ENCODE measurements at places on chromosomes 11 and 22. TPM values are rescaled to one million over a fixed set of nuclear protein-coding genes. Genes with fewer than 3 reads are reported as not detected.

Gene ZBTB16
- total RNA-seq, result 10.1 TPM

Gene BLID
- total RNA-seq, result not detected

Gene PGR
- not detected for total RNA-seq

Gene HTR3A
- not detected for total RNA-seq

Gene SERPING1
- total RNA-seq, result not detected

Gene MCHR1
- total RNA-seq, result not detected

GRCh38 chr11:117511931-117512539 lies 184.4 kb downstream of the CEP164 start:
- no peak overlapping the region for H3K27ac ChIP-seq
- no peaks in the 10 kb centered on the region for H3K27me3 ChIP-seq
- no peaks in the 10 kb centered on the region for H3K36me3 ChIP-seq
- H3K4me3 ChIP-seq, result no peak overlapping the region

- H3K27ac ChIP-seq, result no peak overlapping the region
- H3K4me3 ChIP-seq, result no peak overlapping the region
Measured at GRCh38 chr11:97019754-97020153, 629.9 kb downstream of the JRKL start.

DNA sequence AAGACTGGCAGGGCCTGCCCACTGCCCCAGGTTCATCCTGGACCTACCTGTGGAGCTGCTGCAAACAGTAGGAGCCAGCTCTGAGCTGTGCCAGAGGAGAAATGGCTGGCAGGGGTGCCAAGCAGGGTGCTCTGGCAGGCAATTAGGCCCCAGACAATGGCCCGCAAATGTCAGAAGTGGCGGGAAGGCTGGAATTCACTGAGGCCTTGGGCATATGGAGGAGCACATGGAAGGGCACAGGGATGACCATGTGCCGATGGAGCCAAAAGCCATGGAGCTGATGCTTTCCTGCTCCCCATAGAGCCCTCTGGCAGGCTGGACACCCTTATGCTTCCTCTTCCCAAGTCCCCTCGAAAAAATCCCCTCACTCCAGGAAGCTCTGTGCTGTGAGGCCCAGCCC lies 62.0 kb downstream of the BUD13 start:
- no peak overlapping the region for H3K27ac ChIP-seq
- H3K27me3 ChIP-seq, result peaks cover 17% of the 10 kb centered on the region
- H3K4me1 ChIP-seq, result no peaks in the 10 kb centered on the region
- no peaks in the 10 kb centered on the region for H3K36me3 ChIP-seq
- DNase-seq, result no peak

DNA sequence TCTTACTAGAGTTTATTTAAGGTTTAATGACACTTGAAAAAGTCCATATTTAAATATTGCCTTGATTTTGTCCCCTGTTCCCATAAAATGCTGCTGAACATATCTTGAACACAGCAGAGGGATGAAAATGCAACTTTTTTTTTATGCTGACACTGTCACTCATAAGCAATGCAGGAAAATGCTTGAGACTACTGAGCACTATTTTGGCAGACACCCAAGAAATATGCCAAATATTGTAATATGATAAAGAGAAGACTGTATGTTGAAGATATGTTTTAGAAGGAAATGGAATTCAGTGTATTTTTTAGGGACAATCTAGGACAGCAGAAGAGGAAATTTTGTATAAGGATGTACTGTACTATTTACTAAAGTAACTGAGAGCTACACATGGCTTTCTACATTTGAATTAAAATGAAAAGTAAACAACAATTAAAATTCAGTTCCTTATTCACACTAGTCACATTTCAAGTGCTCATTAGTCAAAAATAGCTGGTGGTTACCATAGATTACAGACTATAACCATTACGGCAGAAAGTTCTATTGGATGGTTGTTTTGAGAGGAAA lies 58.6 kb downstream of the LRRC4C start:
- no peak overlapping the region for H3K27ac ChIP-seq
- H3K36me3 ChIP-seq, result no peaks in the 10 kb centered on the region
- no peaks in the 10 kb centered on the region for H3K27me3 ChIP-seq
- no peak for DNase-seq

DNA sequence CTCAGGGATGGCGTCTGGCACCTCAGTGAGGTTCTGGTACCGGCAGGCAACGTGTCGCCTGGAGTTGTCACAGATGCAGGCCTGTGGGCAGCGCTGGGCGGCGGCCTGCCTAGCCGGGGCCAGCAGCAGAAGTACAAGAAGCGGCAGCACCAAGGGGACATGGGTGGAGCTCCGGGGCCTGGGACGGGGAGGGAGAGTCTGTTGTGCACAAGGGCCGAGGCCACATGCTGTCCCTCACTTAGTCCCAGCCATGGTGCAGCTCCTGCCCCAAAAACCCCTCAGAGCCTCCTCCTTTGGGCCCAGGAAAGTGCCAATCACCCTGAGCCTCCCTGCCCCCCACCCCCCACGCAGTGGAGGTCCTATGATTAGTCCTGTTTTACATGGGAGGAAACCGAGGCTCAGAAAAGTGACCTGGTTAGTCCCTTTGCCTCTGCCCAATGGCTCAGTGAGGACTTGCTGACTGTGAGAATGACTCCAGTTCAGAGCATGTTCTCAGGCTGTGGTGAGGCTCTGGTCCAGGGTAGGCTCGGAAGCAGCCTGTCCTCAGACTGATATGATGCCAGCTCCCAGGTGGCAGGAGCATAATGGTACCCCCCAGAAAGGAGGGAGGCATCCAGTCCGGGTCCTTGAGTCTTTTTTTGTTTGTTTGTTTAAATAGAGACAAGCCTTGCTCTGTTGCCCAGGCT lies 1.1 kb downstream of the CHADL start:
- no peaks in the 10 kb centered on the region for H3K27me3 ChIP-seq
- H3K36me3 ChIP-seq, result peaks cover 1% of the 10 kb centered on the region
- H3K4me1 ChIP-seq, result peaks cover 7% of the 10 kb centered on the region
- DNase-seq, result no peak
- no peak overlapping the region for H3K27ac ChIP-seq
- no peak overlapping the region for H3K4me3 ChIP-seq

DNA sequence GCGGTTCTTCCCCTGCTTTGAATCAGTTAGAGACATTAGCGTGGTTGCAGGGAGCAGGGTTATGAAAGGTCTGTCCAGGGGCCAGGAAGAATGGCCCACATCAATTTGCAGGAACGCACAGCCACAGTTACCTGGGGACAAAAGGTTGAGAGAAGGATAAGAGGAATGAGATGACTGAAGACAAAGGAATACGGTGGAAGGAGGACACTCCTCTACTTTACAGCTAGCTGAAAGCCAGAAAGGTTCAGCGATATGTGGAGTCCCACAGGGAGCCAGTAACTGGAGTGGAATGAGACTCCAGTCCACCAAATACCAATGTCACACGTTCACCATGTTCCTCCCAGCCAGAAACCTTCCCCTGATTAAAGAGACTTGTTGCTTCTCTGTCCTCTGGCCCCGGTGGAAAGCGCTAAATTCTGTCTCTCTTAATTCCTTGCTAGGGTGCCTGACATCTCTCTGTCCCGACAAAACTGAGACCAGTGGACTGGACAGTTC lies 10.7 kb downstream of the XNDC1N start:
- H3K4me1 ChIP-seq, result no peaks in the 10 kb centered on the region
- peaks cover 38% of the 10 kb centered on the region for H3K36me3 ChIP-seq
- no peaks in the 10 kb centered on the region for H3K27me3 ChIP-seq
- H3K4me3 ChIP-seq, result no peak overlapping the region

- peak overlapping the region; percentile 96 for H3K27ac ChIP-seq
- H3K36me3 ChIP-seq, result peaks cover 12% of the 10 kb centered on the region
- H3K4me1 ChIP-seq, result peaks cover 56% of the 10 kb centered on the region
- H3K27me3 ChIP-seq, result no peaks in the 10 kb centered on the region
- peak; percentile 95 for DNase-seq
Measured at GRCh38 chr11:66317723-66318599, 1.1 kb upstream of the CD248 start.

GRCh38 chr11:78269806-78270205 lies 81.1 kb downstream of the USP35 start:
- peaks cover 1% of the 10 kb centered on the region for H3K27me3 ChIP-seq
- no peaks in the 10 kb centered on the region for H3K4me1 ChIP-seq
- no peaks in the 10 kb centered on the region for H3K36me3 ChIP-seq
- no peak overlapping the region for H3K4me3 ChIP-seq
- H3K27ac ChIP-seq, result no peak overlapping the region
- no peak for DNase-seq

GRCh38 chr11:63888170-63889086 lies 28.5 kb downstream of the RCOR2 start:
- DNase-seq, result peak; percentile 77
- peak overlapping the region; percentile 93 for H3K27ac ChIP-seq
- peak overlapping the region; percentile 86 for H3K4me3 ChIP-seq
- H3K36me3 ChIP-seq, result peaks cover 9% of the 10 kb centered on the region
- H3K27me3 ChIP-seq, result no peaks in the 10 kb centered on the region
- H3K4me1 ChIP-seq, result peaks cover 75% of the 10 kb centered on the region

GRCh38 chr22:27107386-27107785 lies 450.0 kb downstream of the MIAT start:
- no peak for DNase-seq
- no peak overlapping the region for H3K27ac ChIP-seq
- H3K27me3 ChIP-seq, result peaks cover 7% of the 10 kb centered on the region
- H3K4me3 ChIP-seq, result no peak overlapping the region
